Caudate nucleus (tissue), 63 donors: ENCODE measurements at places on chromosomes 11 and 22.

GRCh38 chr22:43476751-43477725 lies 65.2 kb downstream of the MPPED1 start:
- no peak for DNase-seq

- no peak for DNase-seq
These were observed 4.1 kb downstream of the ROBO3 start for GRCh38 chr11:124869331-124869730.

GRCh38 chr11:32581556-32581955 lies 2.1 kb upstream of the EIF3M start:
- DNase-seq: no peak

- no peak for DNase-seq
These were observed 36.9 kb downstream of the BDNF start for GRCh38 chr11:27663326-27663725.

DNA sequence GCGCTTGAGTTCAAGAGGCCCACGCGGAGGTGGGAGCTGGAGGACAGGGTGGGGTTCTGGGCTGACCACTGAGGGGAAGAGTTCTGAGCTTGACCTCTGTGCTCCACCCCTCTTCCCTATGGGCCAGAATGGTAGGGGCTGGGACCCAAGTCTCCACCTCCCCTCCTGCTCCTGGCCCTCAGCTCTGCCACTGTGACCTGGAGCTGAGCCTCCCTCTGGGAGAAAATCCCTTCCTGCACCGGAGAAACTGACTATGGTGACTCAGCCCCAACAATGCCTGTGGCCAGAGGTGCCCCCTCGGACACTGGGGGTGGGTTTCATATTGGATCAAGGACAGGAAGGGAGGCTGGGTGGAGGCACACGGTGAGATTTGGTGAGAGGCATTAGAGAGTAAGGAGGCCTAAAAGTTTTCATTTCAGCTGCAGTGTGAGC lies 23.0 kb downstream of the RELT start:
- DNase-seq: no peak

GRCh38 chr11:3231550-3231850 lies 717 bp downstream of the MRGPRE start:
- DNase-seq: no peak

DNA sequence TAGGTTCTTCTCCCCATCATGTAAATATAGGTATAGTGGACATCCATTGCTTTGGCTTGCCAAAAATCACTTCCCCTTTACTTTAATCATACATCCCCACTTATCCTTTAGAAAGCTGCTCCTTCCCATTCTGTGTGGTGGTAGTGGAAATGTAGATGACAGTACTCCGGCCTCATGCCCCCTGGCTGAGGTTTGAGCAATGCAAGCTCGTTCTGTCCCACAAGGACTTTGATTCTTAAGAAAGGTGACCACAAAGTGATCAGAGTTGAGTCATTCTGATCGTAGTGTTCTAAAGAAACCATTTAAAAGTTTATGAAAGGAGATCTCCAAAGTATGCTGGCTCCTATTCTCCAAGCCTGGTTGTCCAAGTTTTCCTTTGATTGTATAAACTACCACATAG lies 10.9 kb downstream of the TUG1 start:
- no peak for DNase-seq

- no peak for DNase-seq
These were observed 2.8 kb downstream of the CORO1B start for GRCh38 chr11:67440229-67441097.

- DNase-seq: no peak
These were observed 21.6 kb upstream of the FXYD6 start for GRCh38 chr11:117898059-117898458.

GRCh38 chr11:13577881-13578280 lies 82.1 kb upstream of the PTH start:
- DNase-seq: no peak

- no peak for DNase-seq
These were observed 11.6 kb downstream of the UVRAG start for GRCh38 chr11:75826461-75827230.

GRCh38 chr22:49749227-49749626 lies 78.4 kb downstream of the BRD1 start:
- no peak for DNase-seq

GRCh38 chr22:30843245-30843644 lies 125.3 kb downstream of the MORC2 start:
- DNase-seq: no peak

GRCh38 chr22:20458530-20459151 lies 21.0 kb upstream of the SCARF2 start:
- DNase-seq: no peak

GRCh38 chr22:23137905-23138561 lies 3.8 kb downstream of the RSPH14 start:
- no peak for DNase-seq

DNA sequence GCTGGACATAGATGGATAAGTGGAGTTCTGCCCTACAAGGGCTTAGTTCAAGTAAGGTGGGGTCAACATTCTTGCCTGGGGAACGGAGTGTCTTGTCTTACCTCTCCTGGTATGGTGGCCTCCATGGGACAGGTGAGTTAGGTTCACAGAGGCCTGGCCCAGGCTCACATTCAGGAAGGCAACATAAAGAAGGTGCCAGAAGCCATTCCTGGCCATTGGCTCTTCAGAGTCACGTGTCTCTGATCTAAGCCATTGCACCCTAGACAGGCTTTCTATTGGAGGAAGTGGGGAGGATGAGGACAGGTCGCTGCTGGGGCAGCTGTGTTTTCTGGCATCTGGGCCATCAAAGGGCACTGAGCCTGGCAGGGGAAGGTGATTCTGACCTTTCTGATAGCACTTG lies 14.8 kb downstream of the LMO2 start:
- DNase-seq: no peak

DNA sequence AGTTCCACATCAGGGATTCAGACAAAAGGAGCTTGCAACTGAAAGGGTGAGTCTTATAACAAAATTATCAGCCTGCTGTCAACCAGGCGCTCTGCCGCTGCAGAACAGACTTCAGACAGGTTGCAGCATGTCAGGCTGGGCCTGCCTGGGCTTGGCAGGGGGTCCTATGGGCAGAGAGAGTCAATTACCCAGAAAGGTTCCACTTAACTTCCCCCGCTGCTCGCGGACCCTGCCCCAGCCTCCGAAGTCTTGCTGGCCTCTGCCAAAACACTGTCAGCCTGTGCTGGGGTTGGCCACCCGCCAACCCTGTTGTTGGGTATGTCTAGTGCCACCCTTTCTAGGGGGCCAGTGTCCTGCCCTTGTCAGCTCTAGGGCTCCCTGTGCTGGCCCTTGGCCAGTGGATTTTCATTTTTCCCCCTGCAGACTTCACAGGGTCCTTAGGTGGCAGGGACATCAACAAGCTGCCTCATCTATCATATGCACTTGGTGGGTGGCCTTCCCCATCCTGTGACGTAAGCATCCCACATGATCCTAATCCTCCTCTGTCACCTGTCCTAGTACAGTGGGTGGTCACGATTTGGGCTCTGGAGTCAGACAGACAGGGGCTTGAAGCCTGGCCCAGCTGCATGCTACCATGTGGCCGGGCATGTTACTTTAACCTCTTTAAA lies 166.5 kb upstream of the CADM1 start:
- no peak for DNase-seq

DNA sequence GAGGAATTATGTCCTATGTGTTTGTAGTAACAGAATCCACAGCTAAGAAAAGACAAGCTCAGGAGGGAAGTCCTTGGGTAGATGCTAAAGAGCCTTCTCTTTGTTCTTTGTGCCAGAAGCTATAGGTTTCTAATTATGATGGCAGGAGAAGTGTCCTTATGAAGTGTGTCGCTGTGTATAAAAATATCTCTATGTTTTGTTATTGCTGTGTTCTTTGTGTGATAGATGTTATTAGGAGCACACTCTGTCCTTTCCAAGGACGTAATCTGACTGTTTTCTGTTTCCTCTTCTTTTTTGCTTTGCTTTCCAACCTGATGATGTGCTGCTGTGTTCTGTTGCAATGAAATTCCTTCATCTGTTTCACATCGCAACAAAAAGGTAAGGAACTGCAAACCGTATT lies 171.9 kb downstream of the NCAM1 start:
- no peak for DNase-seq

GRCh38 chr11:114027391-114027790 lies 32.1 kb upstream of the ZBTB16 start:
- DNase-seq: no peak

GRCh38 chr11:73291196-73291595 lies 16.9 kb upstream of the ARHGEF17 start:
- DNase-seq: no peak

DNA sequence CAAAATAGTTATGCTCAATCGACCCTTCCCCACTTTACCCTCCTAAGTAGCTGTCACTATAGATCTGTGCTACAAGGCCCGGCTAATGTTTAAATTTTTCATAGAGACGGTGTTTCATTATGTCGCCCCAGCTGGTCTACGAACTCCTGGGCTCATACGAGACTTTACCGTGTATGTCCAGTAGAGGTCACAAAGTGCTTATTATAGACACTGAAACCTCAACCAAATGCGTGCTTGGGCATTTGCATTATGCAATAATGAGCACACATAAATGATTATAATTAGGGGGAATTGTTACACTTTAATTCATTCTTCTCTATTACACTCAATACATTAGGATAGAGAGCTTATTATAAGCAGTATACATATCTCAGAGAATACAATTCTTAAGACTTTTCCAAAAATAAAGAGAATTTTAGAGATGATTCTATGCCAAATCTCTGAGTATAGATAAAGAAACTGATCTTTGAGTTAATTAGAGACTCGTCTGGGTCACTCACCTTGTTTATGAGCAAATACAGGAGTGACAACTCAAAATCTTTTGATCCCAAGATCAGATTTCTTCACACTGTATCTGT lies 12.5 kb upstream of the MRPL16 start:
- no peak for DNase-seq

DNA sequence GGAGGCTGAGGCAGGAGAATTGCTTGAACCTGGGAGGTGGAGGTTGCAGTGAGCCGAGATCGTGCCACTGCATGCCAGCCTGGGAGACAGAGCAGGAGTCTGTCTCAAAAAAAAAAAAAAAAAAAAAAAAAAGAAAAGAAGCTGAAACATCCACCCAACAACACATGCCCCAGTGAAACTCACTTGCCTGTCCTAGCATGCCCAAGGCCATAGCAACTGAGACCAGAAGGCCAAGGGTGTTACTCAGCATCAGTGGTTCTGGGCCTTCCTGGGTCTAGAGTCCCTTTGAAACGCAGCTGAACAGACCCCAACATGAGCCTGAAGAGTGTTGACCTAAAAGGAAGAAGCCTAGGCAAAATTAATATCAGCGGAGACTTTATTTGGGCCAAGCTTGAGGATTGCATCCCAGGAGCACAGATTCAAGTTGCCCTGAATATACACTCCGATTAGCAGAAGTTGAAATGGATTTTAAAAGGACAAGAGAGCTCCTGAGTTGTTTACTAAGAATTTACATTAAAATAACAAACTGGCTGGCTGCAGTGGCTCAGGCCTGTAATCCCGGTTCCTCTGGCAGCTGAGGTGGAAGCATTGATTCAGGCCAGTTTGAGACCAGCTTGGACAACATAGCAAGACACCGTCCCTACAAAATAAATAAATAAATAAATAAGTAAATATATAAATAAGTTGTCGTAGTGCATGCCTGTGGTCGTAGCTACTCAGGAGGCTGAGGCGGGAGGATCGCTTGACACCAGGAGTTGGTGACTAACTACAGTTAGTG lies 7.0 kb downstream of the PRDX5 start:
- DNase-seq: no peak

DNA sequence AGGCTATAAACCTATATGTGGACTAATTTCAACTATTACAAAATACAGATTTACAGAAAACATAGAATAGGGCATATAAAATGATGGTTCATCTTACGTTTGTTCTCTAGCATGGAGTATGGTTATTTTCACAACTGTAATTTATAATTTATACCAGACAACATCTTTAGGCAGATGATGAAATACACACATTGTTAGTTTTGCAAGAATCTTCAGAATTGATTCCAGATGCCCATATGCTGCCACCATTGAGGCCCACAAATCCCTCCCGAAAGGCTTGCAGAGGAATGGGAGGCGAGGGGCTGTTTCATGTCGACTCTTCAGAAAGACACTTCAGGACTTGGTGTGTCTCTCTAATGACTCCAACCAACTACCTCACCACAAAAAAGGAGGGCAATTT lies 6.2 kb downstream of the PTPN5 start:
- DNase-seq: no peak

- no peak for DNase-seq
These were observed 33.5 kb downstream of the LIF start for GRCh38 chr22:30212996-30213441.
